ENCODE measurements at places on chromosomes 1 and 21. TPM values are rescaled to one million over a fixed set of nuclear protein-coding genes. Genes with fewer than 3 reads are reported as not detected.

OLFML3 gene
- 38.9 TPM for total RNA-seq

- peaks cover 39% of the 10 kb centered on the region for H3K4me1 ChIP-seq
- H3K27me3 ChIP-seq: no peaks in the 10 kb centered on the region
- H3K4me3 ChIP-seq: no peak overlapping the region
- no peaks in the 10 kb centered on the region for H3K36me3 ChIP-seq
Observed at GRCh38 chr1:203554071-203554470, 60.1 kb downstream of the OPTC start.

GRCh38 chr1:183913567-183913993 is 108.7 kb downstream of the RGL1 start:
- H3K4me3 ChIP-seq: no peak overlapping the region
- H3K27me3 ChIP-seq: no peaks in the 10 kb centered on the region
- peaks cover 67% of the 10 kb centered on the region for H3K36me3 ChIP-seq
- H3K27ac ChIP-seq: no peak overlapping the region
- H3K4me1 ChIP-seq: peaks cover 33% of the 10 kb centered on the region
- DNase-seq: no peak

LINGO4 gene
- 0.50 TPM for total RNA-seq

RCSD1 gene
- total RNA-seq: 20.7 TPM

GRCh38 chr1:197521118-197521739 is 253.2 kb downstream of the CRB1 start:
- H3K27me3 ChIP-seq: no peaks in the 10 kb centered on the region
- H3K36me3 ChIP-seq: no peaks in the 10 kb centered on the region
- DNase-seq: no peak
- H3K27ac ChIP-seq: no peak overlapping the region

DNA sequence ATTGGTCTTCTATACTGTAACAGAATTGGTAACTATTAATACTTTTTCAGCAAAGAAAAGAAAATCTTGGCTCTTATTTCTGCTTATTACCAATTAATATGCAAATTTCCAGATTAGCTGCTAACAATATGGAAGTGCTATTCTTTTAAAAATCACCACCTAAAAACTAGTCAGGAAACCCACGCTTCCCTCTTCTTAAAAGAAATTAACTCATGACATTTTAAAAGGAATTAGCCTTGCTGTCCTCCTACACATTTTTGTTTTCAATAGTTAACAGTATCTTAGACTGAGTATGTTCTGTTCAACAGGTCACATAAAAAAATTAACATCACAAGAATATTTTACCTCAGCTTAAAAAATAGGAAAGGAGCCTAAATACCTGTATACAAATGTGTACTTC is 27.3 kb downstream of the ABL2 start:
- H3K4me1 ChIP-seq: no peaks in the 10 kb centered on the region
- H3K4me3 ChIP-seq: no peak overlapping the region
- H3K27ac ChIP-seq: no peak overlapping the region
- H3K36me3 ChIP-seq: no peaks in the 10 kb centered on the region
- no peaks in the 10 kb centered on the region for H3K27me3 ChIP-seq

CYYR1 gene
- 28.1 TPM for total RNA-seq

AMIGO1 gene
- total RNA-seq: 9.1 TPM

- H3K27me3 ChIP-seq: peaks cover 37% of the 10 kb centered on the region
- no peak for DNase-seq
- no peak overlapping the region for H3K4me3 ChIP-seq
Observed at GRCh38 chr21:45611939-45612664, 31.4 kb upstream of the PCBP3 start.

GRCh38 chr1:56709269-56709880 is 64.3 kb downstream of the PRKAA2 start:
- no peaks in the 10 kb centered on the region for H3K36me3 ChIP-seq
- no peak overlapping the region for H3K27ac ChIP-seq
- H3K4me1 ChIP-seq: no peaks in the 10 kb centered on the region
- H3K4me3 ChIP-seq: no peak overlapping the region

- DNase-seq: no peak
- no peak overlapping the region for H3K27ac ChIP-seq
- H3K36me3 ChIP-seq: no peaks in the 10 kb centered on the region
- H3K4me1 ChIP-seq: no peaks in the 10 kb centered on the region
- H3K27me3 ChIP-seq: peaks cover 4% of the 10 kb centered on the region
Observed at GRCh38 chr1:2874607-2875480, 73.4 kb upstream of the TTC34 start.

DNA sequence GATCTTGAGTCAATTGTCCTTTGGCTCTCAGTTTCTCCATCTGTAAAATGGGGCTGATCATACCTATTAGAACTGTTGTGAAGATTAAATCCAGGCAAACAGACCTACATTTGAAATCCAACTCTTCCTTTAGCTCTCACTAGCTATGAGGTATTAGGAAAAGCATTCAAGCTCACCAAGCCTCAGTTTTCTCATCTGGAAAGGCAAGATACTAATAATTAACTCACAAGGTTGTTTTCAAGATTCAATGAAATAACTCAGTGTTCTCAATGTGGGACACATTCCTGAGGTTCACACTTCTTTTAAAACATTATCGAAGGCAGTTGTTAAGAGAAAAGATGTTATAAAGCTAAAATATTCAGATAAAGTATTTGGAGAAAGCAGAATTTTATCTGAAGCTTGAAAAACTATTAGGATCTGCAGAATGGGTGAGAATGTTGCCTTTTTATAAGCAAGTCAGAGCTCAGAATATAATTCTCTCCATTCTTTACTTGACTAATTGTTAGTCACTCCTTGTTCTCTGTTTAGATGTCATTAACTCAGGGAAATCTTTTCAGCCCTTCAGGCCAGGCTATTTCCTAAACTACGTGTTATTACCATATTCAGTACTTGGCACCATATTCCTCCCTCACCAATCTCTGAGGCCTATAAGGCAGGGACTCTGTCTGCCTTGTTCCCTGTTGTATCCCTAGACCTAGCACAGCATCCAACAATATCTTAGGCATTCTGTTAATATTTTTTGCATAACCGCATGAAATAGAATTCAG is 72.0 kb upstream of the VAV3 start:
- DNase-seq: no peak
- no peak overlapping the region for H3K4me3 ChIP-seq
- no peak overlapping the region for H3K27ac ChIP-seq
- H3K36me3 ChIP-seq: no peaks in the 10 kb centered on the region
- peaks cover 14% of the 10 kb centered on the region for H3K4me1 ChIP-seq
- no peaks in the 10 kb centered on the region for H3K27me3 ChIP-seq

GRCh38 chr21:35212393-35213127 is 163.5 kb upstream of the RUNX1 start:
- peak overlapping the region; percentile 25 for H3K27ac ChIP-seq
- H3K36me3 ChIP-seq: no peaks in the 10 kb centered on the region
- H3K4me1 ChIP-seq: no peaks in the 10 kb centered on the region
- no peaks in the 10 kb centered on the region for H3K27me3 ChIP-seq

DNA sequence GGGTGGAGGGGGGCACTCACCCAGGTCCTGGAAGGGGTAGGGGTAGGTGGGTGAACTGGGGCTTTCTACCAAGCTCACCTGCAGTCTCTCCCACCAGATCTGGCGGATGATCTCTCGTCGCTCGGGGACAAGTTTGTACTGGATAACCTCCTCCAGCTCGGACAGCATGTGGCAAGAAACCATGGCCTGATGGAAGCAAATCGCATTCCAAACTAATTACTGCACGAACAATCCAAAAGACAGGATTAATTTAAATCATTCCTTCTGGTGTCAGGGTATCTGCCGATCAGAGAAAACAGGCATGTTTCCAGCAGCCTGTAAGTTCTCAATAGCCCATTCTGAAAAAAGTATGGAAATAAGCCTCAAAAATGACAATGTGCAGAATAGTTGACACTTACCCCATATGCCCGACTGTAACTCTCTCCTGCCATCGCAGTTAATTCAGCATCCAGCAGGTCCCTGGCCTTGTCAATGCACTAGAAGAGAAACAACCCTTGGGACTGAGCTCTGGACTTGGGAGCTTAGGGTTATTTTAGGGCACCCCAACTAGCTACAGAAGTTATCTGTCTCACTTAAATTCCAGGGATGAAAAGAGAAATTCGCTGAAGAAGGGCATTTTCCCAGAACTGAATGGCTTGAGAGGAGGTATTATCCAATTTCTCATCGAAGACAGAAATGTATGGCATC is 44.4 kb upstream of the ANGPTL7 start:
- H3K27me3 ChIP-seq: no peaks in the 10 kb centered on the region
- no peak for DNase-seq
- peak overlapping the region; percentile 7 for H3K27ac ChIP-seq
- H3K36me3 ChIP-seq: peaks cover 79% of the 10 kb centered on the region

PSMB2 gene
- total RNA-seq: 44.9 TPM

Data from lower lobe of right lung (tissue), 2 donors.